ENCODE measurements at places on chromosomes 5 and 9. TPM values are rescaled to one million over a fixed set of nuclear protein-coding genes. Genes with fewer than 3 reads are reported as not detected.

LCN1 gene
- total RNA-seq = not detected

FAM153A gene
- total RNA-seq = not detected

OBP2B gene
- not detected for total RNA-seq

RGS7BP gene
- total RNA-seq = under 0.01 TPM

PCDHGB7 gene
- 23.6 TPM for total RNA-seq

GABRA1 gene
- not detected for total RNA-seq

PCDHA4 gene
- not detected for total RNA-seq

OR1Q1 gene
- not detected for total RNA-seq
